Esophagus mucosa (tissue), 1 donor: ENCODE measurements at places on chromosomes 4 and X. TPM values are rescaled to one million over a fixed set of nuclear protein-coding genes. Genes with fewer than 3 reads are reported as not detected.

DNA sequence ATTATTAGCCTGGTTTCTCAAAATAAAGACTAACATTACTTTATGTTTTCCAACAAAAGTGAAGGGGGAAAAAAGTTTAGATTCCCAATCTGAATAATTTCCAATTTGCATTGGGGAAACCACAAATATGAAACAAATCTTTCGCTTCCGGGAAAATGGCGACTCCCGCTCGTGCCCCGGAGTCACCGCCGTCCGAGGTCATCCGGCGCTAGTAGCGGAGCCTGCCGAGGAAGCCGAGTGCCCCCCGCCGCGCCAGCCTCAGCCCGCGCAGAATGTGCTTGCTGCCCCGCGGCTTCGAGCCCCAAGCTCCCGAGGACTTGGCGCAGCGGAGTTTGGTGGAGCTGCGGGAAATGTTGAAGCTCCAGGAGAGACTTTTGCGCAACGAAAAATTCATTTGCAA is 75.0 kb upstream of the TMPRSS11A start:
- no peak for ATAC-seq

DNA sequence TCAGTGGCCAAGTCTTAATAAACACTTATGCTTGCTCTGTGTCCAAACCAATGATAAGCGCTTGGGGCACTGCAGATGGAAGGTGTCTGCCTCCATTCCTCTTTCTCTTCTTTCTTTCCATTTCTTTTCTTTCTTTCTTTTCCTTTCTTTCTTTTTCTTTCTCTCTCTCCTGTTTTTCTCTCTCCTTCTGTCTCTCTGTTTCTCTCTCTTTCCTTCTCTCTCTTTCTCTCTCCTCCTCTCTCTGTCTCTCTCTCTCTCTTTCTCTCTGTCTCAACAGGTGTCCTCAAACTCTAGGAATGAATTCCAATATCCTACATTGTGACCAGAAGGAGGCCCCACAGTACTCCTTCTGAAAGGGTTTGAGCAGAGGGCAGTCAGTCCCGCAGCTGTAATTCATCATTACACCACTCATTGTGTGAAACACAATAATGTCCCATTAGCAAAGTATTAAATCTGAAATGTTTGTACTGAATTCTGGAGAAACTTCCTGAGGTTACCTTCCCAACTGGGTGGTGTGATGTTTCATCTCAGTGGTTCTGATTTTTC is 66.5 kb upstream of the PAGE1 start:
- no peak for ATAC-seq

- ATAC-seq = no peak
These were observed 54.1 kb downstream of the HOPX start for GRCh38 chr4:56626963-56627362.

DNA sequence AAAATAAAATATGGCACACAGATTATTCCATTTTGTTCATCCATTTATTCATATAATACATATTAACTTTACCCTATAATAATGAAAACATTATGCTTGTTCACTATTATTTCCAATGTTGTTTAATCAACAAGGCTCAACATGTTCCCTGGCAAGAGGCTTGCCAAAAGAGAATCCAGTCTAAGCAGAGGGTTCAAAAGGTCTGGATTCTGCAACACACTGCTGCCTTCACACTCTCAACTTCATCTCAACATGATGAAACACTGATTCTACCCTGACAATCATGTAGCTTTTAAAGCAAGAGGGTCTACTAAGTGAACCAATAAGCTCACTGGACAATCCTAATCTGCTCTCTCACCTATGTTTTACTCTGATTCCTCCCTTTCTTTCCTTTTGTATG is 101.1 kb downstream of the MID1 start:
- no peak for ATAC-seq

DNA sequence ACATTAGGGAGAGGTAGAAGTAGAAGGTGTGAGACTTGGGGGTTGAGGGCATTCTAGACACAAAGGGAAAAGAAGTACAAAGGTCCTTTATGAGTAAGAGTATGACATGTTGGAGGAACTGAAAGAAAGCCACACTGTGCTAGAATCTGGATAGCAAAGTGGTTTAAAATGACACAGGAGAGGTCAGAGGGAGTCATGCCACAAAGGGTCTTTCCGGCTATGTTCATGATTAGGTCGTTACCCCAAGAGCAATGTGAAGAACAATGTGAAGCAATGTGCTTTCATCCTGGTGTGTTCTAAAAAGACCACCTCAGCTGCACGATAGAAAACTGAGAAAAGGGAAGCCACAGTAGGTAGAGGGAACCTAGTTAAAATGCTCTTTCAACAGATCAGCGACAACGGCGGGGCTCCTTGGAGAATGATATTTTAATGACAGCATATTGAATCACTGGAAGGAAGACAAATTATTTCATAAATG is 29.2 kb downstream of the SMIM14 start:
- peak; percentile 46 for ATAC-seq

DNA sequence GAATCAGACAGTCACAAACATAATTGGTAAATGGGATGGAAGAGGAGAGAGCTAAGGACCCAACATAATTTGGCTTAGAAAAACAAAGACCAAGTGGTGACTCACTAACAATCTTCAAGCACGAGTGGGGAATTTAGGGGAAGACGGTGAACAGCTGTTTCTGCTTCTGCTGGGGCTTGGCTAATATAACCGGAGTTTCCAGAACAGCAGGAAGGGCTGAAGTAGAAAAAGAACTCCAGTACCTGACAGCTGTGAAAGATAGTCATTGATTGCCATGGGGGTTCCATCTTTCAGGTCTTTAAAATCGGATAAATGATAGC is 290.9 kb upstream of the LDB2 start:
- peak; percentile 84 for ATAC-seq

DNA sequence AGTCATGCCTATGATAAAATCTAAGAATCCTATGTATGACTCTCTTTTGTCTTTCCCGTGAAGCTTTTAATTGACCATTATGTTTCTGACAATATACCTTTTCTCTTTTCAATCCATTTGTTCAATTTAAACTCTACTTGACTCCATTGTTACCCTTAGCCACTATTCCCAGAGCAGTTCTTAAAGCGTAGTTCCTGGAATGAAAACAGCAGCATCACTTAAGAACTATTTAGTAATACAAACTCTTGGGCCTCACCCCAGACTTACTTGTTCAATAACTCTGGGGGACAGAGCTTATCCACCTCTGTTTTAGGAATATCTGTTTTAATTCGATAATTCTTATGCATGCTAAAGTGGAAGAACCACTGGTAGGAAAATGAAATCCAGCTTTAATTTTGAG is 358.4 kb downstream of the PRR32 start:
- ATAC-seq = no peak

DNA sequence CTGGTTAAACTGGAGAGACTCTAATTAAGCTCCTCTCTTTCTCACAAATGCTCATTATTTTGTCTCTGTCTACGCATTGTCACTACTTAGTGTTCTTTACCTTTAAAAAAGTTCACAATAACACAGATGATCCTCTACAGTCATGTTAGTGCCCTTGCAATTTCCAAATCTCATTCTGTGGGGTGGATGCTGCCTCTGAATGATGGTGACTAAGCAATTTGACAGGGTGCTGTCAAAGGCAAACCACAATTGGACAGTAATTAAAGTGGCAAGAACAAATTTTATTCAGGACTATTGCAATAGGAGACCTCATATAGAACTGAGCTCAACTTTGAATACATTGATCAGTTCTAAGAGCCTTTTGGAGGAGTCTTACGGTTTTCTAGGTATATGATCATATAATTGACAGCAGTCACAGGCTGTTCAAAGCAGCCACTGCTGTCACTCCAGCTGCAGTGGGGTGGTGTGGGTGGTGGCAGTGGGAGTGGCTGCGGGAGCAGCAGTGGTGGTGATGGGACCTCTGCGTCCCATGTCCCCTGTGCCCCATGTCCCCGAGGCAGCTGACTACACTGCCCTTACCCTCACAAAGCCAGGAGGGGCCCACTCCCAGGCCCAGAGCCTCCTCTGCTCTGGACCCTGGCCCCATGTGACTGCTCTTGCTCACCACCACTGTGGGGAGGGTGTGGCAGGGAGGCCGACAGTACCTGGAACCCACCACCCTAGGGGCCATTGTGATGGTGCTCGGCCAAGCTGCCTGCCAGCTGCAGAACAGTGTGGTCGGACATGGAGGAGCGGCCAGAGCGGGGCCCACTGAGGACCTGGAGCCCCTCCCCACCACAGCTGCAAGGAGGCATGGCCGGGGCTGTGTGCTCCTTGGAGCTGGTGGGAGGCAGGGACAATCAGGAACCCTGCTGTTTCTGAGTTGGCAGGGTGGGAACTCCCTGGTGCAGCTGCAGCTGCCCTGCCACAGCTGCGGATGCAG is 30.4 kb upstream of the PAGE1 start:
- ATAC-seq = peak; percentile 13

The APLN gene
- 0.28 TPM for total RNA-seq

The FAAH2 gene
- total RNA-seq = 4.8 TPM

The ARHGAP24 gene
- total RNA-seq = 6.1 TPM

The NPY2R gene
- total RNA-seq = not detected

The VEGFD gene
- 0.20 TPM for total RNA-seq
